Right cardiac atrium (tissue), 5 donors: ENCODE measurements at places on chromosomes 1 and 21. TPM values are rescaled to one million over a fixed set of nuclear protein-coding genes. Genes with fewer than 3 reads are reported as not detected.
A peak's percentile ranks its signal among the peaks of the same experiment; 100 is the strongest.

GRCh38 chr1:15595809-15596617 lies 11.2 kb upstream of the AGMAT start:
- no peak for DNase-seq

The C4BPB gene
- 0.05 TPM for polyA plus RNA-seq

- DNase-seq, result no peak
Observed at GRCh38 chr1:89901957-89902669, 81.3 kb downstream of the LRRC8D start.

GRCh38 chr1:154557939-154558719 lies at the start of gene UBE2Q1:
Gene UBE2Q1 (minus strand): TSS chr1:154558662. CDS start chr1:154558553, 109 bp downstream.
- peak; percentile 64 for DNase-seq

GRCh38 chr1:61337441-61337951 lies 255.1 kb downstream of the NFIA start:
- no peak for DNase-seq

DNA sequence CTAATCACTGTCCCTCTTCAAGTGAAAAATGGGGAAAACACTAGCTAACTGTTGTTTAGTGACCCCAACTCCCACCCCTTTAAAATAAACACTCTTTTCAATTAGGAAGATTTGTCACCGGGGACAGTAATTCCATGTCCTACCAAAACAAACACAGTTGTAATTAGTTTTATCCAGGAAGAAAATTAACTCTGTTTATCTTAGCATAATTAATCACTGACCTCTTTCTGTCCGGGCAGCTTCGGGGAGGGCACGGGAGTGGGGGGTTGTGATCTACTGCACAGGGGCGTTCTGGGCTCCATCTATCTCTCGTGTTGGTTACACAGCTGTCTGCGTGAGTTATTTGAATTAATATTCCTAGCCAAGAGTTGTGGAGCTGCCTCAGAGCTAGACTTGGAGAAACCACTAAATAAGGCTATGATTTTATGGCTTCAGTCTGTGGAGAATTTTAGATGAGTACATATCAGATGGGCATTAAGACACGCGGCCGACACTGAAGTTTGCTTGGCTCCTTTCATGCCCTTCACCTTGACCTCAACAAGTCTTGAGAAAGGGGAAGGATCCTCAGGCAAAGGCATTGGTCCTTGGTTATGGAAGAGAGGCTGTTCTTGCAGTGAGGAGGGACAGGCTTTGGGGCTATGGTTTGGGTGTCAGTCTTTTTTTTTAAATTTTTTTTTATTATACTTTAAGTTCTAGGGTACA lies 102.0 kb upstream of the TRABD2B start:
- DNase-seq, result no peak
